G401 (cell line): ENCODE measurements at places on chromosomes 11 and 22.
A peak's percentile ranks its signal among the peaks of the same experiment; 100 is the strongest.

DNA sequence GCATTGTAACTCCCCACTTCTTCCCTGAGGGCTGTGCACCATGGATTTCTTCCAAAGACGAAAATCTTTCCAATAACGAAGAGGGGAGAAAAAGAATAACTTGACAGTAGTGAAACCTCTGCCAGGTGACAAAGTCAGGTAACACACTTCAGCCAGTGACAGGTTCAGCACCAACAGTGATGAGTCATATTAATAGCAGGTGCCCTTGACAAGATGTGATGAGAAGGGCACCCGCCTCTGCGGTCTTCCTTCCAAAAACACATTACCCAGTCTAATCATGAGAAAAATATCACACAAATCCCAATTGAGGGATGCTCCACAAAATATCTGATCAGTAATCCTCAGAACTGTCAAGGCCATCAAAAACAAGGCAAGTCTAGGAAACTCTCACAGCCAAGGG is 157.8 kb downstream of the EFCAB6 start:
- no peak for DNase-seq

GRCh38 chr11:73833067-73833466 is 43.6 kb downstream of the COA4 start:
- no peak for DNase-seq

DNA sequence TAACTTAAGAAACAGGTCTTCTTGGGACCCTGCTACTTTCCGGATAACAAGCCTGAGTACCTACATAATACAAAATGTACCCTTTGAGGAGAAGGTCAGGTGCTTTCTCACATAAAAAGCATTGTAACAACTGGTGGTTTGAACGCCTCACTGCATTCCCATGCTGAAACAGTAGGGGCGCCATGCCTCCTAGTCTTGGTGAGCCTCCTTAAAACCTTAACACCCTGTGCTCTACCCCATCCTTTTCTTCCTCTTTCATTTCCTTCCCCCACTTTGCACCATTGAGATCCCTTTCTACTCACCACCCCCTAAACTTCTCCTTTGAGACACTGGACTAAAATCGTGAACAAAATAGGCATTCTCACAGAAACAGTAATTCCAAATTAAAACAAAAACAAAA is 729.3 kb downstream of the NTM start:
- DNase-seq, result no peak

GRCh38 chr11:65454696-65455456 is 32.3 kb downstream of the NEAT1 start:
- peak; percentile 94 for DNase-seq

DNA sequence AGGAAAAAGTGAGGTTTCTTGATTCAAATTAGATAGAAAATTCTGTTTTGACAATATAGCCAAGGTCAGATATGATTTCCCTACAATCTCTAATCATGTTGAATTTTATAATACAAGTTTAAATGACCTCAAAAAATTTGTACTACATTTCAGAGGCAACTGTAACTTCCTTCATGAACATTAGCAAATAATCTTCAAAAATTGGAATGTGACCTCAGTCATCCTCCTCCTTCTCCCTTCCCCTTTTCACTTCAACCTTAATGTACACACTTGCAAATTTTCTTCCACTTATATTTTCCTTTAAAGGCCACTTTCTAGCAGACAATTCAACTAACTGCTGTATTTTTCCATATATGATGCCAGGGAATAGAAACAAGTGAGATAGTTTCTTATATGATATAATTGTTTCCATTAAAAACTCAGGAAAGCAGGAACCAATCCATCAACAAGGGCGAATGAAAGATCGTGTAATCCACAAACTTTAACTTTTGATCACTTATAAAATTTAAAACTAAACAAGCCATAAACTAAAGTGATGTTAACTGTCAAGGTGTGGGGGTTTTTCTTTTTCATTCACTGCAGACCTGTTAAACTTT is 60.3 kb downstream of the MAML2 start:
- no peak for DNase-seq

DNA sequence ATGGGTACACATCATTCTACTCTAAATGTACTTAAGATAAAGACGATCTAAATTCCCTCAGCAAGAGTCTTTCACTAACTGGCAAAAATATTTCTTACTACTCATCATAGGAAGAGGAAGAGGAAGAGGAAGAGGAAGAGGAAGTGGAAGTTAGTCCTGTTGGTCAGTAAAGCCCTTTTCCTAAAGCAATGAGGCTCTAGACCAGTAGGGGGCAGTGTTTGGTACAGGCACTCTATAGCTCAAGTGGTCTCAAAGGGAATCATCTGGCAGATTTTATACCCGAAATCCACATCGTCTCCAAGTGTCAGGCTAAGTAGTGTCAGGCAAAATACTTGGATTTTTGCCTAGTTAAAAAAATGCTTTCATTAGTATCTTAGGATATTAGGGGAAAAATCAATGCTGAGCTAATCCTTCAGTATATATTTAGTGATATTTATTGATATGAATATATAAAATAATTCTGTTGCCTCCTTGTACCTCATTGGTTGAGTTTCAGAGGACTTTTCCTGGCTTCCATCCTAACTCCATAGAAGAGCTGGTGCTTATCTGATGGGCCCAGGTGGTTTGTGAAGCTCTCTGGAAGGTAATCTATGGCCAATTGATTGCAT is 7.7 kb downstream of the BLID start:
- DNase-seq, result no peak

DNA sequence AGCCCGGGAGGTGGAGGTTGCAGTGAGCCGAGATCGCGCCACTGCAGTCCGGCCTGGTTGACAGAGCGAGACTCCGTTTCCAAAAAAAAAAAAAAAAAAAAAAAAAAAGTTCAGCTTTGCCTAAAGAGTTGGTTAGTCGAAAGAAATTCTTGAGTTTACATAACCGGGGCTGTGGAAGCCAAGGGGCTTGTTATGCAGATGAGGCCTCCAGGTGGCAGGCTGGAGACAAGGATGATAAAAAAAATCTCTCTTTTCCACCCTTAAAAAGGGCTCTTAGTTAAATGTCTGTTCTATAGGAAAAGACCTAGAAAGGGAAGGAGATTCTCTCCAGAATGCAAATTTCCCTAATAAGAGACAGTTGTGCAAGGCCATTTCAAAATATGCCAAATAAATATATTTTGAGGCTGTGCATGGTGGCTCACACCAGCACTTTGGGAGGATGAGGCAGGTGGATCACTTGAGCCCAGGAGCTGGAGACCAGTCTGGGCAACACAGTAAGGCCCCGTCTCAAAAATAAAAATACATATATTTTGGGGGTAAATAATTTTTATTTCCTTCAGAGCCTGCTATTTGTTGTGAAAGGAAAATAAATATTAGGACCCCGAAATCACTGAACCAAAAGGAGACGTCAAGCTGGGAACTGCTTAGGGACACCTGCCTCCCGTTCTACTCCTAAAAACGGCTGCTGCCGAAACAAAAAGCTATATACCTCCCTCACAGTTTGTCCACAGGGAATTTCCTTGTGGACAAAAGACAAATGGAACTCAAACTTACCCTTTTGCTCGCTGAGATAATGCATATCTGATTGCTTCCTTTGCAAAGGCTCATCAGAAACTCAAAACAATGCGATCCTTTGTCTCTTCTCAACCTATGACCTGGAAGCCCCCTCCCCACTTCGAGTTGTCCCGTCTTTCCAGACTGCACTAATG is 2.4 kb upstream of the IFITM2 start:
- DNase-seq, result peak; percentile 58

DNA sequence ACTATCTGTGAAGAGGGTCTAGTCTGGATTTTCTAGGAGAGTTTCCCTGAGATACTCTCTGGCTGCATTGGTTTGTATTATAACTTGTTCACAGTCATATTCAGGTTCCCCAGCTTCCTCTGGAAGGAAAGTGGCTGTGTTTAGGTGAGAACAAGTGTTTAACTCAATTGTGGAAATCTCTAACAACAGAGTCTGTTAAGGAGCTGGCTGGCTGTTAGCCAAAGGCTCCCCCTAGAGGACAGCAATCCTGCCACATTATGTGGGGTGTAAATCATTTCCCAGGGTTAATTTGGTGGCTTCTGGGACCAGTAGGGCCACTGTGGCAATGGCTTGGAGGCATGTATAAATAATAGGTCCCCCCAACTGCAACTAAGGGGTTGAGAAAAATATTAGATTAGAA is 18.4 kb downstream of the MS4A6E start:
- peak; percentile 29 for DNase-seq

- no peak for DNase-seq
Measured at GRCh38 chr11:65536412-65537295, 11.8 kb downstream of the SCYL1 start.
